ENCODE measurements at places on chromosomes 4 and X.

- no peak for DNase-seq
Observed at GRCh38 chr4:101701551-101701950, 89.0 kb upstream of the BANK1 start.

- no peak for DNase-seq
Observed at GRCh38 chr4:58957711-58958110, 1847.5 kb upstream of the IGFBP7 start.

- no peak for DNase-seq
Observed at GRCh38 chr4:19850909-19851308, 400.8 kb upstream of the SLIT2 start.

- no peak for DNase-seq
Observed at GRCh38 chr4:118736900-118737299, 51.7 kb downstream of the METTL14 start.

DNA sequence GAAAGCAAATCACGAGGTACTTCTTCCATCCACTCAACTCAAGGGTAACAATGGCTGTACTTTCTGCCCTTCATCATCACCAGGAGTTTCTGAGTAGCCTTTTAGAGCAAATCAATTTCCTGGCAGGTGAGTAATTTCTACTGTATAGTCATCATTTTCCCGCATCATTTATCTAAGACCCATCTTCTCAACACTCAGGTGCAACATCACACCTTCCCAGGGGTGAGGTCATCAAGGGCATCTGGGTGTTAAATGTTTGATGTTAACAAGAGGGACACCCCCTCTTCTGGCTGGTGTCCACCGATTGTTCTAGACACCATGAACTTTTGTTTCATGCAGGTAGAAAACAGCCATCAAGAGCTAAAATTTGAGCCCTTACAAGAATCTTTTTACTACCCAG is 313.4 kb upstream of the MAGEB2 start:
- no peak for DNase-seq
